ENCODE measurements at places on chromosomes 6 and 20. TPM values are rescaled to one million over a fixed set of nuclear protein-coding genes. Genes with fewer than 3 reads are reported as not detected.

Gene RBPJL
- total RNA-seq: not detected

DNA sequence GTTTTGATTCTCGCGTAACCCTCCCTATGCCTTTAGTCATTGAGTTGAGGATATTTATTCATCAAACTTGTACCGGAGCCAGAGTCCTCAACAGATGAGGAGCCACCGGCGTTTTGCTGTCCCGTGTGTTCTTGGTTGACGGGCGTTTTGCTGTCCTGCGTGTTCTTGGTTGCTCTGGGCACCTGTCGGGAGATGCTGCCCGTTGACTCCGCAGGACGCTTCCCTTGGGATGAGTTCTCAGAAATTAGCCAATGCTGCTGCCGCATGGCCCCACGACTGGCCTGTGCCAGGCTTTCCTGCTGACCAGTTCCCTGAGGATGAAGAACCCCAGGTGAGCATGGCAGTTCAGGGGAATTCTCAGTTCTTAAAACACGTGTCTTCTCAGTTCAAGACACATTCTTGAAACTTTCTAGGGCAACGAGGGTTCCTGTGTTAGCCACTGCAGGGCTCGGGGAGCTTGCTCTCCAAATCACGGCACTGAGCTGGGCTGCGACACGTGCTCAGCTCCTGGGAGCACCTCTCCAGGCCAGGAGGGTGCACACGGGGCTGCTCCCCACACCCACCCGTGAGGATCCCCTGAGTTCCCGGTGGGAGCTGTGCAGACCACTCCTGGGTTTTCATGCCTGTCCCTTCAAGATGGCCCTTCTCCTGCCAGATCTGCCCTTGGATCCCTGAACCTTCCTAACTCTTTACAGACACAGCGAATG is 265.6 kb downstream of the SMOC2 start:
- no peak for DNase-seq

- no peak for DNase-seq
Observed at GRCh38 chr6:154821099-154821498, 87.9 kb downstream of the SCAF8 start.

DNA sequence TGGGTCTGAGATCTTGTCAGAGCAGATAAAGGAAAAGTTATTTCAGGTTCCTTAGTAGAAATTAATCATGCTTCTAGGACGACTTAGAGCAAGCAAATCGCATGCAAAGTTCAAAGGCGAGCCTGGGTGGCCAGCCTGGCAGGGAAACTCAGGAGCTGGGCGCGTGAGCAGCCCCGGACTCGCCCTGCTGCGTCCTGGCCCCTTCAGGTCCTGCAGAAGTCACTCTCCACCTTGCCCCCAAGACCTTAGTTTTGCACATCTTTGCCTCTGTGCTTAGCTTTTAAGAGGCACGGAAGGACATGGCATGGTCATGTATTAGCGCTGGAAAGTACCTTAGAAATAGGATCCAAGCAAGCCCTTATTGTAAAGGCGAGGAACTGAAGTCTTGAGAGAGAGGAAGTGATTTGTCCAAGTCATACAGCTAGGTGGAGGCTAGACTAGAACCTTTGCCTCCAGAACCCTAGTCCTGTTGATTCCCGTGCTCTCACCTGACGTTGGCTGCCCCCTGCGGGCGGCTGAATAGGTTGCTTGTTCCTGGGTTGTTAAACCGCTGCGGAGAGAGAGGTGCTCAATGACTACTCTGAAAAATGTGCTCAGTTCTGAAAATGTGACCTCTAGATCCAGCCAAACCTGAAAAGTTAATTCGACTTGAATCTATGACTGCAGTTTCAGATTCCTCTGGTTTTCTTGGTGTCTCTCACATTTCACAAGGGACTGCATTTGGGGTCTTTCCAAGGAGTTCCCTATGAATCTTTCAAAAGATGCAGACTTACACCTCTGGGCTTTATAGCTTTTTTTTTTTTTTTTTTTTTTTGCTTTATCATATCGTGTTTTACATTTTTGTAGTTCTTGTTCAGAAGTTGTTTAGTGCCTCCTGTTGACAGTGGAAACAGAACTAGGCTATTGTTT is 2.7 kb downstream of the MYB start:
- DNase-seq: peak; percentile 57

DNA sequence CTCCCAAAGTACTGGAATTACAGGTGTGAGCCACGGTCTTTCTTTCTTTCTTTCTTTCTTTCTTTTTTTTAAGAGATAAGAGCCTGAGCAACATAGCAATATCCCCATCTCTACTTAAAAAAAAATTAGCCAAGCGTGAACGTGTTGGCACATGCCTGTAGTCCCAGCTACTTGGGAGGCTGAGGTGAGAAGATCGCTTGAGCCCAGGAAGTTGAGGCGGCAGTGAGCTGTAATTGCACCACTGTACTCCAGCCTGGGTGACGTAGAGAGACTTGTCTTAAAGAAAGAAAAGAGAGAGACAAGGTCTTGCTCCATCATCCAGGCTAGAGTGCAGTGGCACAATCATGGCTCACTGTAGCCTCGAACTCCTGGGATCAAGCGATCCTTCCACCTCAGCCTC is 162.0 kb upstream of the MLN start:
- DNase-seq: no peak

Data from thyroid gland (tissue), 4 donors.